ENCODE measurements at places on chromosomes 16 and 17. TPM values are rescaled to one million over a fixed set of nuclear protein-coding genes. Genes with fewer than 3 reads are reported as not detected.

The CACNG5 gene
- total RNA-seq = 0.31 TPM

The KRTAP2-1 gene
- total RNA-seq = not detected

The IL21R gene
- not detected for total RNA-seq

The KRT34 gene
- total RNA-seq = 0.31 TPM

The HOXB8 gene
- not detected for total RNA-seq

The TMEM204 gene
- total RNA-seq = 2.5 TPM

The RUSF1 gene
- total RNA-seq = 34.5 TPM

The SCNN1G gene
- total RNA-seq = 0.31 TPM

The RABEP2 gene
- 17.8 TPM for total RNA-seq

The DGKE gene
- total RNA-seq = 42.0 TPM

The SOX8 gene
- total RNA-seq = 20.1 TPM

The DLX4 gene
- not detected for total RNA-seq

The KRTAP4-5 gene
- not detected for total RNA-seq

The SHISA9 gene
- 14.7 TPM for total RNA-seq

The GFER gene
- total RNA-seq = 10.9 TPM

The SDK2 gene
- 6.9 TPM for total RNA-seq

All from occipital lobe (tissue), 3 donors.